NCI-H2029 treated with DMSO at 0.1 percent for 48 hours (cell line): ENCODE measurements at places on chromosomes 7 and 10.

DNA sequence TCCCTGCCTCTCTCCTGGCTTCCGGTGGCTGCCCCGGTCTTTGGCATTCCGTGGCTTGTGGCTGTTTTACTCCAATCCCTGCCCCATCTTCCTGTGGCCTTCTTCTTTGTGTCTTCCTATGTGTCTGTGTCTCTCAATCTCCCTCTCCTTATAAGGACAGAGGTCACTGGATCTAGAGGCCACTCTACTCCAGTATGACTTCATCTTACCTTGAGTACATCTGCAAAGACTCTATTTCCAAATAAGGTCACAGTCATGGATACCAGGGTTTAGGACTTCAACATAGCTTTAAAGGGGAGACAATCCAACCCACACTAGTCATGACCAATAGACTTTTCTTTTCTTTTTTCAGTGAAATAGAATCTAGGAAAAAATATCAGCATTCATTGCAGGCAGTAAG lies 153.3 kb upstream of the INSYN2A start:
- no peak for DNase-seq

DNA sequence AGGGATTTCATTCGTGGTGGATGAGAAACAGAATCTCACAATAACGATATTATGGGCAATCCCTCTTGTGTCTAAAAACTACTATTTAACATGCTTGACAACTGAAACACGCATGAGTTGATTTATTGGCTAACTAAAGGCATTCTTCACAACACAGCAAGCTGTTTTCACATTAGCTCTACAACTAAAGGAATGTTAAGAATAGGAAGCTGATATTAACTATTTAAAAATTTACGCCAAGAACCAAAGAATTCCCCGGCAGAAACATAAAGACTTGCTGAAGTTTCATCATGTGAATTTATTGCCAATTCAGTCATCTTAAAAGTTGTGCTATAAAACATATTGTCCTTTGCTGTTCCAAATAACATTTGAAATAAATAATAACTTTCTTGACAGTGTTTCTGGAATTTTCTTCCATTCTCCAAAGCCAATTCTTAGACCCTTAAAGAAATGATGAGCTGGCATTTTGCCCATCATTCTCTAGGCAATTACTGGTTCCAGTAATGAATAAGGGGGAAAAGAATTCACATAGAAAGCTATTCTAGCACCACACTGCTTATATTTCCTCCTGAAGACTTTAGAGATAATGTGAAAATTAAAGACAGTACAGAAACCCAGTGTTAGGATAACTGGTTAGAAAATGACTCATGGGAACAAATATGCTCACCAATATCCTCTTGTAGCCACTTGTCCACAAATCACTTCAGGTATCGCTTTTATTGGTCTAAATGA lies 233.1 kb downstream of the PARD3 start:
- no peak for DNase-seq

GRCh38 chr10:52477305-52477704 lies 163.2 kb downstream of the DKK1 start:
- no peak for DNase-seq

- no peak for DNase-seq
Measured at GRCh38 chr10:125344573-125345171, 184.3 kb upstream of the CTBP2 start.

DNA sequence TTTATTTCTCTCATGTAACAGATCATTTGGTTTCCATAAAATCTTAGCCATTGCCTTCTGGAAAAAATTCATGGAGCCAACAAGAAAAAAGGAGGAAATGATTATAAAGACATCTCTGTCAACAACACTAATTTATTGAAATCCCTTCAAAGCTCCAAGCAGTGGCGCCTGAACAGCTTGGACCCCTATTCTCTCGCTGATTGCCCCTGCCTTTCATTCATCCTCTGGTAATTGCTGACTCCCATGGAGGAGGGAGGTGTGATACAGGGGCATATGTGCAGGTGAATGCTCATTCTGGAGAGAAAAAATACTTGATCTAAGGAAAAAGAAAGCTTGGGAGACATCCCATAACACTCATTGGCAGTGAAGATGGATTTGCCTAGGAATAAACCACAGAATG lies 345.5 kb downstream of the FGFR2 start:
- no peak for DNase-seq

- no peak for DNase-seq
Measured at GRCh38 chr10:17586821-17587234, 30.3 kb downstream of the HACD1 start.

- no peak for DNase-seq
Measured at GRCh38 chr10:80144696-80145131, 12.2 kb downstream of the PLAC9 start.

DNA sequence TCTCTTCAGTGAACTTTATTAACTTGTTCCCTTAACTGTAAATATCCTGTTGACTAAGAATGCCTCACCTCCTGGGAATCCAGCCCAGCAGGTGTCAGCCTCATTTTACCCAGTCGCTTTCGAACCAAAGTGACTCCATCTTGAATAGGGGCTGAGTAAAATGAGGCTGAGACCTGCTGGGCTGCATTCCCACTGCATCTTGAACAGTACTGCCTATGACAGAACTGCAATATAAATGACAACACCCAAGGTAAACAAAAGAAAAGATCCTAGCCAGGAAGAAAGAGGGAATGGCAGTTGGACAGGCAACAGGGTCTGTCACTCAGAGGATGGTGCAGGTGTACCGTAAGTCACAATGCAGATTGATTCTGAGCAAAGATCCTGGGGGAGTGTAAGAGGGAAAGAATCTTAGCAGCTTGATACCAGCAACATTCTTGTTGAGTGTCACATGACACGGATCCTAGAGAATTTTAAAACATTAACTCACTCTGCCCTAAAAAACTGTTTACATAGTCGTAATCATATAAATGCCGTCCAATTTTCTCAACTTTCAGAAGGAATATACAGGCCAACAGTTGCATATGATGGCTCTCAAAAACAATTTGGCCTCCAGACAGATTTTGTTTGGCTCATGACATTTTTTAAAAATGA lies 4.4 kb upstream of the FAM107B start:
- no peak for DNase-seq

- DNase-seq = no peak
Measured at GRCh38 chr10:127298381-127298780, 102.0 kb upstream of the INSYN2A start.

GRCh38 chr7:31695859-31696614 lies 9.0 kb downstream of the PPP1R17 start:
- DNase-seq = no peak

DNA sequence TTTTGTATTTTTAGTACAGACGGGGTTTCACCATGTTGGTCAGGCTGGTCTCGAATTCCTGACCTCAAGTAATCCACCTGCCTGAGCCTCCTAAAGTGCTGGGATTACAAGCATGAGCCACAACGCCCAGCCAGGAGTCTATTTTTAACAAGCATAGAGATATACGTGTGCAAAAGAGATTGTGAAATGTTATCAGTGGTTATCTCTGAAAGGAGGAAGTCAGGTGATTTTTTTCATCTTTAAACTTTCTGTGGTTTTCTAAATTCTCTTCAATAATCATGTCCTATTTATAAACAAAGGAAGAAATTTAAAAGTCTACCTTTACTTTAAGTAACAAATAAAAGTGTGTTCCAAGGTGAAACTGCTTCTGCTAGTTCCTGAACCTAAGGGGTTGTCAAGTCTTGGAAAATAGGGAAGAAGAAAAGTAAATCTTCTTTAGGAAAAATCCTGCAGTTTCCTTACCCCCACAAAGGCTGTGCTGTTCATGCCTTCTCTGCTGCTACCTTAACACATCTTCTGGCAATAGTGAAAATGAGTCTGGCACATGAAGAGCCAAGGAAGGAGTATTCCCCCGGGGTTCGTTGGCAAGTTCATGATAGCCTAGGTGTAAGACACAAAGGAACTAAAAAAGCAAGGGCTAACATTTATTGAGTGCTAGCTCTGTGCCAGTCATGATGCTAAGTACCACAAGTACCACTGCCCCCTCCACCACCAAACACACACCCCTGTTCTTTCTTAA lies 51.1 kb downstream of the CYP26A1 start:
- DNase-seq = no peak

- no peak for DNase-seq
Measured at GRCh38 chr7:5424749-5425506, 1.3 kb upstream of the TNRC18 start.
